ENCODE measurements at places on chromosomes 16 and 17.
A peak's percentile ranks its signal among the peaks of the same experiment; 100 is the strongest.

DNA sequence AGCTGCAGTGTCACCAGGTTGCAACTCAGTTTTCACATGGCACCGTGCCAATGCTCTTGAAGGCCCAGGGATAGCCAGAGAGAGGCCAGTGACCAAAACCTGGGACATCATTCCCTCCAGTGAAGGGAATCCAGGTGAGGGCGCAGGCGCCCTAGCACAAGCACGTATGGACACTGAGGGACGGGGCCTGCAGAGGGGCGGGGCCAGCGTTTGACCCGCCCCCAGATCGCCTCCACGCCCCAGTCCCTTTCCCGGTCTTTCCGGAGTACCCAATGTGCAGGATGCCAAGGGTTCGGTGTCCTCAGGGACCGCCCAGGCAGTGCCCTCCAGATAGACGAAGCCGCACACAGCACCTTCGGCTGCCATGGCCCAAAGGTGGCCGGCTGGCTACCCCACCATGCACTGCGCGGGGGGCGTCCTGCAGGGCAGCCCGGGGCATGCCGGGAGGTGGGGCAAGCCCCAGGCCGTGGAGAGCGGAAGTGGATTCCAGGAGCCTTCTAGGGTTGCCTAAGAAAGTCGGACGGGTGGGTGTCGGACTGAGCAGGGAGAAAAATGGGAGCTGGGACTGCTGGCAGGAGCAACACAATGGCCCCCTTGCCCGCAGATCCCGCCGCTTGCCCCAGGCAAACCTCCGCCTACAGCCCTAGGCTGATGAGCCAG, 4.6 kb downstream of the SLC12A4 start:
- peaks cover 18% of the 10 kb centered on the region for H3K4me1 ChIP-seq
- no peak overlapping the region for H3K27ac ChIP-seq
- H3K27me3 ChIP-seq, result no peaks in the 10 kb centered on the region

- no peaks in the 10 kb centered on the region for H3K27me3 ChIP-seq
- no peak overlapping the region for H3K27ac ChIP-seq
- DNase-seq, result peak; percentile 14
- H3K4me3 ChIP-seq, result no peak overlapping the region
- peaks cover 43% of the 10 kb centered on the region for H3K4me1 ChIP-seq
- H3K36me3 ChIP-seq, result peaks cover 3% of the 10 kb centered on the region
Measured at GRCh38 chr17:80605326-80606066, 60.9 kb downstream of the RPTOR start.

- H3K36me3 ChIP-seq, result no peaks in the 10 kb centered on the region
- no peak overlapping the region for H3K4me3 ChIP-seq
- no peaks in the 10 kb centered on the region for H3K4me1 ChIP-seq
- no peak overlapping the region for H3K27ac ChIP-seq
- peaks cover 6% of the 10 kb centered on the region for H3K27me3 ChIP-seq
- DNase-seq, result no peak
Measured at GRCh38 chr16:49931916-49932315, 76.0 kb upstream of the ZNF423 start.

- no peak for DNase-seq
- no peak overlapping the region for H3K27ac ChIP-seq
- H3K4me3 ChIP-seq, result no peak overlapping the region
- H3K36me3 ChIP-seq, result peaks cover 43% of the 10 kb centered on the region
Measured at GRCh38 chr17:81228834-81229665, 6.3 kb upstream of the CEP131 start.

GRCh38 chr16:17309510-17309909, 161.2 kb downstream of the XYLT1 start:
- H3K27me3 ChIP-seq, result no peaks in the 10 kb centered on the region
- no peak overlapping the region for H3K4me3 ChIP-seq
- DNase-seq, result no peak
- peaks cover 24% of the 10 kb centered on the region for H3K4me1 ChIP-seq

DNA sequence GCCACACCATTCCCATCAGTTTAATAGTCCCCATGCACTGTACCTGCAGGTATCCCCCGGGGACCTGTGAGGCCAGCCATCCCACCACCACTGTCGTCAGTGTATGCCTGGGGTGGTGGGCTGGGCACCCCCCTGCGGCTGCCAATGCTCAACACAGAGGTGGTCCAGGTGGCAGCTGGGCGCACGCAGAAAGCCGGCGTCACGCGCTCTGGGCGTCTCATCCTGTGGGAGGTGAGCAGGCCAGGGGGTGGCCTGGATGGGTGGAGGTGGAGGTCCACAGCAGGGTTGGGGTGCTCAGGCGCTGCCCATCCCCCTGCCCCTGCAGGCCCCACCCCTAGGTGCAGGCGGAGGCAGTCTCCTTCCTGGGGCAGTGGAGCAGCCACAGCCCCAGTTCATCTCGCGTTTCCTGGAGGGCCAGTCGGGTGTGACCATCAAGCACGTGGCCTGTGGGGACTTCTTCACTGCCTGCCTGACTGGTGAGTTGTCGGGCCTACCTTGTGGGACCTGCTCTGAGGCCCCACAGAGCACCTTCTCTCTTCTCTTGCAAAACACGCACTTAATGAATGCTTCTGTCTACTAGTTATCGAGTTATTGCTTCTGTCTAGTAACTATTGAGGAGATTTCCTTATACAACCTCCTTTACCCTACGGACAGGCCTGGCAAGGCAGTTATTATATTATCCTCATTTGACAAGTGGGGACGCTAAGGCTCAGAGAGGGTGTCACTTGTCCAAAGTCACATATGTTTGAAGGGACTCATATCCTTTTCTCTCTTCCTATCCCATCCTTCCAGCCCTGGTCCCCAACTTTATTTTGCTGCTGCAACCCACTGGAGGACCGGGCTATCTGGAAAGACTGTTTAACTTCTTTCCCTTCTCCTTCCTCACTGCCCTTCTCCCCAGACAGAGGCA, 5.8 kb upstream of the TRAF4 start:
- H3K27ac ChIP-seq, result no peak overlapping the region
- no peak for DNase-seq
- H3K4me1 ChIP-seq, result peaks cover 29% of the 10 kb centered on the region

DNA sequence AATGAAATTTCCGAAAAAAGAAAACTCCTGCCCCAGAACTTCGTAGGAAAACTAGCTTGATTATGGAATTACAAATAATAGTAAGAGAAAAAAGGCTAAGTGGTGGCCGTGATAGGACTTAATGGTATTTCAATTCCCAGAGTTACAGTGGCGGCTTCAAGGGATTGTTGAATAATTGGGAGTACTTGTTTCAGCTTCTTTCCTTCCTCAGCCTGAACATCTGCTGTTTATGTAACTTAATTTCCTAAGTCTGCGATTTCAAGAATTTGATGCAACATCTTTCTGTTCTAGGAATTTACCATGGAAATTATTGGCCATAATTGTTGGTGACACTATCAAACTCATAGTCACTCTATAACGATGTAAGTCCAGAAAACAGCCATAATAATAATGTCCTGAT, 684 bp upstream of the APPBP2 start:
- H3K4me1 ChIP-seq, result peaks cover 15% of the 10 kb centered on the region
- peak overlapping the region; percentile 93 for H3K4me3 ChIP-seq
- no peaks in the 10 kb centered on the region for H3K27me3 ChIP-seq
- no peak for DNase-seq
- no peaks in the 10 kb centered on the region for H3K36me3 ChIP-seq

- H3K4me1 ChIP-seq, result peaks cover 36% of the 10 kb centered on the region
- H3K36me3 ChIP-seq, result no peaks in the 10 kb centered on the region
- peak; percentile 45 for DNase-seq
- no peaks in the 10 kb centered on the region for H3K27me3 ChIP-seq
- H3K4me3 ChIP-seq, result no peak overlapping the region
Measured at GRCh38 chr17:3796822-3797170, 4.2 kb downstream of the ITGAE start.

- no peak overlapping the region for H3K4me3 ChIP-seq
- DNase-seq, result no peak
- H3K36me3 ChIP-seq, result no peaks in the 10 kb centered on the region
- H3K27ac ChIP-seq, result no peak overlapping the region
Measured at GRCh38 chr16:31400191-31400590, 7.1 kb downstream of the ITGAD start.

- DNase-seq, result no peak
- H3K4me3 ChIP-seq, result no peak overlapping the region
- H3K27ac ChIP-seq, result no peak overlapping the region
- no peaks in the 10 kb centered on the region for H3K27me3 ChIP-seq
Measured at GRCh38 chr17:80331820-80332219, 71.2 kb downstream of the RNF213 start.

GRCh38 chr17:18257268-18257981, 1.1 kb downstream of the FLII start:
- no peaks in the 10 kb centered on the region for H3K27me3 ChIP-seq
- peaks cover 42% of the 10 kb centered on the region for H3K36me3 ChIP-seq
- H3K27ac ChIP-seq, result peak overlapping the region; percentile 60
- H3K4me3 ChIP-seq, result peak overlapping the region; percentile 91

GRCh38 chr17:30381340-30381659, 2.6 kb downstream of the CPD start:
- peaks cover 12% of the 10 kb centered on the region for H3K36me3 ChIP-seq
- H3K27ac ChIP-seq, result no peak overlapping the region
- H3K4me3 ChIP-seq, result no peak overlapping the region
- DNase-seq, result no peak

GRCh38 chr17:32912218-32912897, 15.6 kb upstream of the TMEM98 start:
- no peak overlapping the region for H3K27ac ChIP-seq
- H3K4me1 ChIP-seq, result no peaks in the 10 kb centered on the region
- H3K36me3 ChIP-seq, result no peaks in the 10 kb centered on the region
- H3K27me3 ChIP-seq, result no peaks in the 10 kb centered on the region
- H3K4me3 ChIP-seq, result no peak overlapping the region

DNA sequence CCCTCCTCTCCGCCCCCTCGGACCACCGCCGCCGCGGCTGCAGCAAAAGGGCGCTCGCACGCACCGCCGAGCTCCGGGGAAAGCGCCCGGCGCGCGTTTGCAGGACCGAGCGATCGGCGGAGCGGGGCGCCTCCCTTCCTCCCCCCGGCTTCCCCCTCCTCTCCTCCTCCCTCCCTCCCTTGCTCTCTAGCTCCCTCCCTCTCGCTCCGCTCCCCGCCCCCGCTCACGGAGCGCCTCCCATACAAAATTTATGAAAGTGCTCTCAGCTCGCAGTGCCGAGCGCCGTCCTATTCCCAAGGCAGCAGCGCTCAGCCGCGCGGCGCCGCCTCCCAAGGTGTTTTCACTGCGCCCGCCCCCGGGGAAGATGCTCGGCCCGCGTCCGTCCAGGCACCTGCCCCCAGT, at the start of gene RTN4RL1:
Gene RTN4RL1 (minus strand): TSS at position 115 of the 402 bp plus-strand sequence. CDS start 469 bp downstream, outside the sequence.
- H3K4me1 ChIP-seq, result peaks cover 46% of the 10 kb centered on the region
- peaks cover 36% of the 10 kb centered on the region for H3K27me3 ChIP-seq
- H3K36me3 ChIP-seq, result no peaks in the 10 kb centered on the region
- peak; percentile 59 for DNase-seq
- peak within 1 kb of the TSS; percentile 51 for H3K4me3 ChIP-seq
- no peak within 1 kb of the TSS for H3K27ac ChIP-seq

DNA sequence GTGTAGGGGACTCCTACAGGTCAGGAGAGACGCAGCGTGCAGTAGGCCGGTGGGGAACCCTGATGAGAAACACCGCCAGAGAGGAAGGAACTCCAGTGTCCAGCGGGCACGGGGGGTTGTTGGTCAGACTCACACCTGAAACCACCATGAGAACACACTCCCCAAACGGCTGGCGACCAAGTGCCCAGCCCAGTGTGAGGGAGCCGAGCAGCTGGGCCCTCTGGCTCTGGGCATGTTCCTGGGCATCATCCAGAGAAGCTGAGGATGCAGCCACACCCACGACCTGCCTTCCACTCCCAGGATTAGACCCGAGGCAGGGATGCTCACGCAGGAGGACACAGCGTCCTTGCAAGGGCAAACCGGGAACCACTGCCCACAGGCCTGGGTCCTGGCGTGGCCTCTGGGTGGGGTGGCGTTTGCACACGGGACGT, 108.3 kb upstream of the ZNF750 start:
- H3K27ac ChIP-seq, result no peak overlapping the region
- no peak for DNase-seq
- no peaks in the 10 kb centered on the region for H3K27me3 ChIP-seq
- H3K4me1 ChIP-seq, result peaks cover 3% of the 10 kb centered on the region
- H3K36me3 ChIP-seq, result peaks cover 25% of the 10 kb centered on the region
- H3K4me3 ChIP-seq, result no peak overlapping the region

GRCh38 chr17:65020284-65020683, 36.3 kb downstream of the GNA13 start:
- H3K4me3 ChIP-seq, result no peak overlapping the region
- H3K36me3 ChIP-seq, result peaks cover 20% of the 10 kb centered on the region
- H3K4me1 ChIP-seq, result peaks cover 32% of the 10 kb centered on the region
- H3K27me3 ChIP-seq, result no peaks in the 10 kb centered on the region

DNA sequence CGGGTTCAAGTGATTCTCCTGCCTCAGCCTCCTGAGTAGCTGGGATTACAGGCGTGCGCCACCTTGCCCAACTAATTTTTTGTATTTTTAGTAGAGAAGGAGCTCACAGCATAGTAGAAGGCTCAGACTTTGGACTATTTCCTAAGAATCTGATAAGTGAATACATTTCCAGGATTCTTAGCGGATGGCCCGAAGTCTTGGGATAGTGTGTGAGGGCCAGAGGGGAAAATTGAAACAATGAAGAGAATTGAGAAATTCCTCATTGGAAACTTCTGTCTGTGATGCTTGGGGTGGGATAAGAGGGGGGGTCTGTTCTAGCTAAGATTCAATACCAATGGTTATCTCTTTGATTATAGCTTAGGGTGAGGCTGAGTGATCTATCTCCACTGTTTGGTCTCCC, 183.3 kb downstream of the MSI2 start:
- no peaks in the 10 kb centered on the region for H3K36me3 ChIP-seq
- DNase-seq, result no peak
- H3K27ac ChIP-seq, result no peak overlapping the region
- peaks cover 52% of the 10 kb centered on the region for H3K4me1 ChIP-seq
- H3K4me3 ChIP-seq, result no peak overlapping the region
- H3K27me3 ChIP-seq, result no peaks in the 10 kb centered on the region

GRCh38 chr16:26497896-26498295, 568.8 kb upstream of the C16orf82 start:
- H3K27ac ChIP-seq, result no peak overlapping the region
- DNase-seq, result no peak
- no peaks in the 10 kb centered on the region for H3K4me1 ChIP-seq
- H3K27me3 ChIP-seq, result peaks cover 6% of the 10 kb centered on the region
- no peak overlapping the region for H3K4me3 ChIP-seq
- H3K36me3 ChIP-seq, result no peaks in the 10 kb centered on the region

DNA sequence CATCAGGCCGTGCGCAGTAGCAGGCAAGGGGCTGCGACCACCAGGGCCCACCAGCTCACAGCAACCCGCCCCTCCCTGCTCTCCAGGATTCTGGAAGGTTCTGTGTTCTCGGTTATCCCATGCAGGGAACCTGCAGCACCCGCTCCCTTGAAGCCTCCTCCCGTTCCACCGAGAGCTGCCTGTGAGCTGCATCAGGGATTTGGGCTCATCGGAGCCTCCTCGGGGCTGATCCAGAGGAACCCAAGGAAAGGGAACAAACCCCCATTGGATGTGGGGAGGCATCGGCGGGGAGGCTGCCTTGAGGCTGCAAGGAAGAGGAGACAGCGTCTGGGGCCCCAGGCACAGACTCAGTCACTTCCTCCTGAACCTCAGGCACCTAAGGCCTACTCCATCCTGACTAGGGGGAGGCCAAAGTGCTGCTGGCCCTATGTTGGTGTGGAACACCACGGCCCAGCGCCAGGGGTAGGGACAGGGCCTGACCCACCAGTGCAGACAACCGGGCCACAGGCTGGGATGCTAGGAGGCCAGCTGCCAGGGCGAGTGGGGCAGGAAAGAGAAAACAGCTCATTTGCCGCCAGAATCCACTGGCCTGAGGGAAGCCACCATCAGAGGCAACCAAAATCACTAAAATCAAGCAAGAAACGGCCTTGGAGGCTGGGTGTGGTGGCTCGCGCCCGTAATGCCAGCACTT, 14.4 kb upstream of the LGALS3BP start:
- DNase-seq, result no peak
- H3K36me3 ChIP-seq, result peaks cover 75% of the 10 kb centered on the region
- H3K27me3 ChIP-seq, result no peaks in the 10 kb centered on the region
- no peak overlapping the region for H3K27ac ChIP-seq
